Neural crest cell (in vitro differentiated cells): ENCODE measurements at places on chromosomes 2 and 18.

DNA sequence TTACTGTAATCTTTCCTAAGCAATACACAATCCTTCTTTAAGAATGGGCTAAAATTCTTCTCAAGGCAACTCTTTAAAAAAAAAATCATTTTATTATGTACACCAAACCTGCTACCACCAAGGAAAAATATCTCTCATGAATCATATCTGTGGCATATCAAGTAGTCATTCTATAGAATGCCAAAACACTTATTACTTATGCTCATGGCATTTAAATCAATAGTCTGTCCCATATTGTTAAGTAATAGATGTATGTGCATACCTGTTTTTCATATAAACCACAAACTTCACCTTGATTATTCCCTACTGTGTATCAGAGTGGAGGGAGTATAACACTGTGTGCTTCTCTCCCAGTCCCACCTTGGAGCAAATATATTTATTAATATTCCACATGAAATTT, 95.8 kb upstream of the SETBP1 start:
- DNase-seq, result no peak
- H3K27me3 ChIP-seq, result no peaks in the 10 kb centered on the region
- peaks cover 3% of the 10 kb centered on the region for H3K36me3 ChIP-seq
- H3K4me3 ChIP-seq, result no peak overlapping the region
- no peak overlapping the region for H3K27ac ChIP-seq

GRCh38 chr2:105220604-105221003, 20.9 kb upstream of the GPR45 start:
- no peaks in the 10 kb centered on the region for H3K36me3 ChIP-seq
- no peak overlapping the region for H3K27ac ChIP-seq
- DNase-seq, result no peak
- H3K4me3 ChIP-seq, result no peak overlapping the region
- peaks cover 10% of the 10 kb centered on the region for H3K4me1 ChIP-seq
- peaks cover 2% of the 10 kb centered on the region for H3K27me3 ChIP-seq

DNA sequence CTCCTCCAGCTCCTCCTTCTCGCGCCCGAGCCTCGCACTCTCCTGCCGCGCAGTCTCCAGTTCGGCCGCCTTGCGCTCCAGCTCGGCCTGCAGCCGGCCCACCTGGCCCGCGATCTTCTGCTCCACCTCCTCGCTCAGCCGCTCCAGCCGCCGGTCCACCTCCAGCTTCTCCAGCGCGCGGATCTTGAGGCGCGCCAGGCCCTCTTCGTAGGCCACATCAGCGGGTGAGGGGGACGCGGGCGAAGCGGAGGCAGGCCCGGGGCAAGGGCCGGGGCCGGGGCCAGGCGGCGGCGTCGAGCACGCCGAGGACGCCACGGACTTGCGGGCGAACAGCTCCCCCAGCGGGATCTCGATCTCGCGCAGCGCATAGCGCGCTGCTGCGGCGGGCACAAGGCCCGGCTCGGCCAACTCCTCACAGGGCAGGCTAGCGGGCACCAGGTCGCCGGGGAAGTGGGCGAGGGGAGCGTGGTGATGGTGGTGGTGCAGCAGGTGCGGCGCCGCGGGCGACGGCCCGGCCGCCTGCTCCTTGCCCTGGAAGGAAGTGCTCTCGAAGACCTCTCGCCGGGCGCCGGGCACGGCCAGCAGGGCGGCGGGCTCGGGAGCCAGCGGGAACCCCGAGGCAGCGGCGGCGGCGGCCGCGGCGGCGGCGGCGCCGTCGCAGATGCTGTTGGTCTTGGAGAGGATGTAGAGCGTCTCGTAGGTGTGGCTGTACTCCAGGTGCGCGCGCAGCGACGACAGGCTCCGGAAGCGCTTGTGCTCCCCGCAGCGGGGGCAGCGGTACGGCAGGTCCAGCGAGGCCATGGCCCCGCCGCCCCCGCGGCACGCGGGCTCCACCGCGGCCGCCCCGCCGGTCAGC, 15.2 kb downstream of the FBXO41 start:
- peaks cover 7% of the 10 kb centered on the region for H3K4me1 ChIP-seq
- no peak overlapping the region for H3K4me3 ChIP-seq
- peaks cover 12% of the 10 kb centered on the region for H3K36me3 ChIP-seq

GRCh38 chr2:200305797-200306195, 697 bp upstream of the SPATS2L start:
- peak overlapping the region; percentile 97 for H3K27ac ChIP-seq
- no peaks in the 10 kb centered on the region for H3K36me3 ChIP-seq

GRCh38 chr2:11326677-11327211, 17.7 kb downstream of the ROCK2 start:
- H3K4me1 ChIP-seq, result peaks cover 15% of the 10 kb centered on the region
- no peak overlapping the region for H3K27ac ChIP-seq
- no peak overlapping the region for H3K4me3 ChIP-seq
- no peak for DNase-seq
- H3K36me3 ChIP-seq, result peaks cover 2% of the 10 kb centered on the region
